Forelimb muscle (tissue), 1 donor: ENCODE measurements at places on chromosomes 3 and 15.
A peak's percentile ranks its signal among the peaks of the same experiment; 100 is the strongest.

- no peak for DNase-seq
These were observed 331.0 kb upstream of the RARB start for GRCh38 chr3:25097023-25097422.

DNA sequence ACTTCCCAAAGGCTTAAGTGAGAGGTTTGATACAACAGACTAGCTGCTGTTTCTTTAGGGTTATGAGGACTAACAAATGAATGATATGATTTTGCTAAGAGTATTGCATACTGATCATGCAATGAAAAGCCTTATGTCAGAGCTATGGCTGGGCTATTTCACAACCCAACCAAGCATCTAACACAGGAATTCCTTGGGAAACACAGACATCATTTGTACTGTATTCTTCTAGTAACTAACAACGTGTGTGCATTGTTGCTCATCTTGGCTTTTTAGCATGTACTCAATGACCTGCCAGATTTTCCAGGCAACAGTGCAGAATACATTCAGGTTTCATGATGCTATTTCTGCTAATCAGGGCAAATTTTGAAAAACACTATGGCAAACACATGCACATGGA, 19.3 kb downstream of the PDZRN3 start:
- no peak for DNase-seq

GRCh38 chr3:173823911-173824460, 426.4 kb downstream of the NLGN1 start:
- DNase-seq, result no peak

DNA sequence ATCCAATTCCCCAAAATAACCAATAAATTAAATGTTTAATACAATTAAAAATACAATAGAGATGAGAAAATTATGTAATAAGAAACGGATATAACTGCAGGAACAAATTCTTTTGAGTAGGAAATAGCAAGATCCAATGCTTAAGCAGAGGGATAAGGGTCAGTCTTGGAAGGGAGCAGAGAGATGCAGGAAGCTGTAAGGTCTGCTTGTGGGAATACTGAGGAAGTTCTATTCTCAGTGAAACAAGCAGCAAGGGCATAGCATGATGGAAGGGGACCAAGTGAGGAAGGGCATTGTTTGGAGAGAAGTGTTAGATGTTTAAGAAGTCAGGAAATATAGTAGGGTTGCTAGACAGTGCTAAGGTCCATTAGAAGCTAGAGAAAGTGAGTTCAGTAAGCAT, 409.0 kb downstream of the TBC1D5 start:
- DNase-seq, result no peak

GRCh38 chr3:59313365-59313764, 263.5 kb upstream of the CFAP20DC start:
- DNase-seq, result no peak

DNA sequence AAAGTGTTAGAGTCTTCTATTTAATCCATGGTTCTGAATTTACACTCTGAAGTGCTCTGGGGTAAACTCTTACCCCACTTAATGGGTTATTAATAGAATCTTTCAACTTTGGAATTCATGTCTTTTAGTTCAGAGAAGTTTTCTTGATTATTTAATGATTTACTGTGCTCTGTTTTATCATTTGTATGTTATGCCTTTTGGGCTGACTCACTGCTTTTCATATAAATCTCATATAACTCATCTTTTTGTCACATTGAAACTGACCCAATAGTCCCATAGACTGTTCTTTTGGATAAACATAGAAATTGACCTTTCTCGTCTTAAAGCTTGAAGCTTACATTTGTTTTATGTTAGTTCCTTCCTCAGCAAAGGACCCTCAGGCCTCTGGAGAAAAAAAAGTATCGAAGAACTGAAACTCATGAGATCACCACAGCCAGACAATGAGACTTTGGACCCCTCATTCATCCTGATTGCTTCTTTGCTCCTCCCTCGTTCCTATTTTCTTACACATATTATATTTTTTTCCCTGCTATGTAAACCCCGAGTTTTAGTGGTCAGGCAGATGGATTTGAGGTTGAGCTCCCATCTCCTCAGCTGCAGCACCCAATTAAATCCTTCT, 229.1 kb upstream of the CBLB start:
- no peak for DNase-seq

GRCh38 chr3:100972301-100972844, 20.8 kb downstream of the ABI3BP start:
- no peak for DNase-seq

- no peak for DNase-seq
These were observed 144.7 kb upstream of the DPH6 start for GRCh38 chr15:35690698-35691116.

DNA sequence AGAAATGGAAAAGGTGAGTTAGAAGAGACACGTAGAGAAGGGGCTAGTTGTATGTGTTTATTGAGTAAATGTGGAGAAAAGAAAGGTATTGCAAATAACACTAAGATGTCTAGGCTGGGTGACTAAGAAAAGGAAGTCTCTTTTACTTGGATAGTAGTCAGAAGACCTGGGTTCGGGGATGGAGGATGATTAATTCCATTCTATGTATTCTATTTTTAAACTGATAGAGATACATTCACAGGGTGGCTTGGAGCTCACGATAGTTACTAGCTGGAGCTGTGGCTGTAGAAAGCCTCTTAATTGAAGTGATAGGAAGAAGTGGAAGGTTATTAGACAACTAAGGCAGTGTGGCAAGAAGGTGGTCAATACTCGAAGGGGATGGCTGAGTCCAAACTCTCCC, 65.9 kb upstream of the TNIK start:
- no peak for DNase-seq

DNA sequence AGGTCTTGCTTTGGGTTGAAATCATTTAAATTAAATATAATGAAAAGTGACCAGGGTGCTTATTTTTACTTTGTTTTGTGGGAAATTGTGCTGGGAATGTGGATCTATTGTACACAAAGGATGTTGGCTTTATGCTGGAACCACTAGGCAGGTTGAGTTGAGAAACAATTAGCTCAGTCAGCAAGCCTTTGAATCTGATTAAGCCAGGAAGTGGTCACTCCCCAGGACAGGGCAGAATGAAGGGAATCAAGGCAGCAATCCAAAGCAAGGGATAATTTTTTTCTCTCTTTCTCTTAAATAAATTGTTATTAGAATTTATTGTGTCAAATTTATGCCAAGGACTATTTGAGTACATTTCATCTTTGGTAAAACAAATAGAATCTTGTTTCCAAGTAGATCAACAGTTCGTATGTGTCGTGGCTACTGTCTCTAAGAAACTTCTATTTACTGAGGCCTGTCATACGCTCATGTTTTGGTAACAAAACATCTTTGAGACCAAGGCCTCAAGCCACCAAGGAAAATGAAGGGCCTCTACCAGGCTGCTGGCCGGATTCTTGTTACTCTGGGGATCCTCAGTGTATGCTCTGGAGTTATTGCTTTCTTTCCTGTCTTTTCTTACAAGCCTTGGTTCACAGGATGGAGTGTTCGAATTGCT, at the start of gene TMEM212:
Gene TMEM212, plus strand, starts transcription at position 486 of the 655 bp plus-strand sequence. Its CDS starts 35 bp downstream, at position 521.
- DNase-seq, result no peak

GRCh38 chr3:143970773-143971358, 757 bp upstream of the DIPK2A start:
- DNase-seq, result no peak

GRCh38 chr3:102398176-102398575, 36.6 kb upstream of the ZPLD1 start:
- no peak for DNase-seq

DNA sequence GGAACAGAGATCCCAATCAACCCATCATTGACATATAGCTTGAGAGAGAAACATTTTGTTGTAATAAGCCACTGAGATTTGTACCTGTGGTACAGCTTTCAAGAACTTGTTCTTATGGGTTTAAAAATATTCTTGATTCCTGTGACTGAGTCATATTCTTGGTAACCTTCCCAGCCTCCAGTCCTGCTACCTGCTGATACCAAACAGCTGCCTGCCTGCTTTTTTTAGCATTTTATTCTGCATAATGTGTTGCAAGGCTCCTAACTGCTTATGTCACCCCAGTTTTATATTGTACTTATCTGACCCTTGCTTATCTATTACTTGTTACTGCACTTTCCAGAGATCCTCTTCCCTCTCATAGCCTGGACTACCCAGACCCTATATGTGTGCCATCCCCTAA, 349.3 kb upstream of the SOX2 start:
- DNase-seq, result no peak

DNA sequence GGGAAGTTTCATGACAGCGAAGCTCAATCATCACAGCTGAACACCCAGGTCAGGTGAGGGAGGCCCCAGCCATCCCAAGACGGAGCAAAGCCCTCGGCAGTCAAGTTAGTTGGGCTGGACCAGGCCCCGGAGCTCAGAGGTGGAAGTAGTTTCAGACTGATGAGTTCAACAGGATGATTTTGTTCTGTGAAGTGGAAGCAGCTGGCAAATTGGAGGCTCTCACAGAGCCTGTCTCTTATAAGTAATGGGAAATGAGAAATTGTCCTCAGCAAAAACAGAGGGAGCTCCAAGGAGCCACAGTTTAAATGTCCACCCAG, 245.1 kb downstream of the XXYLT1 start:
- DNase-seq, result no peak

- DNase-seq, result peak; percentile 44
These were observed 5.5 kb upstream of the COLQ start for GRCh38 chr3:15527031-15527459.

DNA sequence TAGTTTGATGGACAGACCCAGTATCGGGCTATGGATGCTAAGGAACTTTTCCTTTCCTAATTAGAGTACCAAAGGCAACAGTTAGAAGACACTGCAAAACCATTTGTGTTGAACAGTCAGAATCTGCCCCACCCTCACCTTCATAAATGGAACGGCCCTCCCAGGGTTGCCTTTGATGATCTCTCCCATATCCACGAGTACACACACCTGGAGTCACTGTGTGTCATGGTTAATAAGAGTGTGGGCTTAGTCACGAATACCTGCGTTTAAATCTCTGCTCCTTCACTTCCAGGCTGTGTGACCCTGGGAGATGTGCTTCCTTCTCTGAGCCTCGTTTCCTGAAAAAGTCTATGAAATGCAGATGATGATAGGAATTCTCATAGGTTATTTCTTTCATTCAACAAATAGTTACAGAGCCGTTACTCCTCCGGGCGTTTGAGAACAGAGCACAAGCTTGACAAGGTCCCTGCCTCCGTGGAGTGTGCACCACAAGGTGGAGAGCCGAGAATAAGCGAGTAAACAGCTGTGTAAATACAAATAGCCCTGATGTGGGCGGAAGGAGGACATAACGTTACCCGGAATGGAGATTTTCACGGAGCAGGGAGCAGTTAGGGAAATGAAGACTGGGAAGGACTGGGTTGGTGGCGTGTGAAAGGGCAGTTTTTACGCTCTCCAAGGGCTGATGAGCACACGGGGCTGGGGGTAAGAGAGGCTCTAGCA, 6.7 kb downstream of the SLC51A start:
- DNase-seq, result no peak

DNA sequence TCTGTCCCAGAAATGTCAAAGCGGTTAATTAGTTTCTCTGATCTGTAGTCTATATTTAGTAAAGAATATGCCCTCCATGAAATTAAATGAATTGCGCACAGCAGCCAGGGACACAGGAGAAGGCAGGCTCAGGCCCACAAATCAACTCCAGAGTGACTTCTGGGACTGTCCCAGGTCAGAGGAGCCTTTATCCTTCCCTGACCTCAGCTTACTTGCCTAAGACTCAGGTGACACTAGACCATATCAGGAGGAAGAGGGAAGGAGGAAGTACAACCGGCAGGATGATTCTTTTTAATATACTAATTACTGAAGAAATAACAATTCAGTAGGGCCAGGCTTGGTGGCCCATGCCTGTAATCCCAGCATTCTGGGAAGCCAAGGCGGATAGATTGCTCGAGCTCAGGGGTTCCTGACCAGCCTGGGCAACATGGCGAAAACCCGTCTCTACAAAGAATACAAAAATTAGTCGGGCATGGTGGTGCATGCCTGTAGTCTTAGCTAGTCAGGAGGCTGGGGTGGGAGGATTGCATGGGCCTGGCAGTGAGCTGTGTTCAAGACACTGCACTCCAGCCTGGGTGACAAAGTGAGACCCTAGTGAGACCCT, 1.8 kb upstream of the GPR15 start:
- DNase-seq, result no peak

- DNase-seq, result no peak
These were observed 42.6 kb upstream of the MRPS22 start for GRCh38 chr3:139301183-139301582.

- no peak for DNase-seq
These were observed 140.9 kb downstream of the TPRA1 start for GRCh38 chr3:127449486-127450212.

DNA sequence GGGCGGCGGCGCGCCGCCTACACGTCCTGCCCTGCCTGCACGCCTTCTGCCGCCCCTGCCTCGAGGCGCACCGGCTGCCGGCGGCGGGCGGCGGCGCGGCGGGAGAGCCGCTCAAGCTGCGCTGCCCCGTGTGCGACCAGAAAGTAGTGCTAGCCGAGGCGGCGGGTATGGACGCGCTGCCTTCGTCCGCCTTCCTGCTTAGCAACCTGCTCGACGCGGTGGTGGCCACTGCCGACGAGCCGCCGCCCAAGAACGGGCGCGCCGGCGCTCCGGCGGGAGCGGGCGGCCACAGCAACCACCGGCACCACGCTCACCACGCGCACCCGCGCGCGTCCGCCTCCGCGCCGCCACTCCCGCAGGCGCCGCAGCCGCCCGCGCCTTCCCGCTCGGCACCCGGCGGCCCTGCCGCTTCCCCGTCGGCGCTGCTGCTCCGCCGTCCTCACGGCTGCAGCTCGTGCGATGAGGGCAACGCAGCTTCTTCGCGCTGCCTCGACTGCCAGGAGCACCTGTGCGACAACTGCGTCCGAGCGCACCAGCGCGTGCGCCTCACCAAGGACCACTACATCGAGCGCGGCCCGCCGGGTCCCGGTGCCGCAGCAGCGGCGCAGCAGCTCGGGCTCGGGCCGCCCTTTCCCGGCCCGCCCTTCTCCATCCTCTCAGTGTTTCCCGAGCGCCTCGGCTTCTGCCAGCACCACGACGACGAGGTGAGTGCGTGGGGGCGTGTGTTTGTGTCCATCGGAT, 602 bp downstream of the TRIM71 start:
- DNase-seq, result no peak

DNA sequence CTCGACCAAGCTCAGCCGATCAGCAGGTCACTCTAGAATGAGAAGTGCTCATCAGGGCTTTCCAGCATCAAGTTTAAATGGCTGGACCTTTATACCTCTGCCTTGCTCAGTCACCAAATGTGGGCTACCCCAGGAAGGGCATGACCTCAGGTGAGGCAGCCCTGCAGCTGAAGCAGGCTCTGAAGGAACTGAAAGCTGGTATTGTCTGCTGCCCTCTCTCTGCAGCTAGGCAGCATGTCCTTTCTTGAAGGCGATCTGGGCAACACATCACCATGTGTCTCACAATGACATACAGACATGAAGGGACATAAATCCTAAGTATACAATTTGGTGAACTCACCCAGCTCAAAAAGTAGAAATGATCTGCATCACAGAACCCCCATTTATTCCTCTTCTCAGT, 38.7 kb upstream of the ARID3B start:
- no peak for DNase-seq

DNA sequence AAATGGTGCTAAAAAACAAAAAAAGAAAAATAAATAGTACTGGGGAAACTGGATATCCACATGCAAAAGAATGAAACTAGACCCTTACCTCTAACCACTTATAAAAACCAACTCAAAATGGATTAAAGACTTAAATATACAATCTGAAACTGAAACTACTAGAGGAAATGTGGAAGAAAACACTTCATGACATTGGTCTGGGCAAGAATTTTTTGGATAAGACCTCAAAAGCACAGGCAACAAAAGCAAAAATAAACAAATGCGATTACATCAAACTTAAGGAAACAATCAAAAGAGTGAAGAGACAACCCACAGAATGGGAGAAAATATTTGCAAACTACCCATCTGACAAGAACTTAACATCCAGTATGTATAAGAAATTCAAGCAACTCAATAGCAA, 6.4 kb downstream of the IFT57 start:
- DNase-seq, result no peak
